Glutamatergic neuron (in vitro differentiated cells): ENCODE measurements at places on chromosomes 5 and 9.

GRCh38 chr9:16499892-16500291 is 370.6 kb downstream of the BNC2 start:
- DNase-seq: no peak

- DNase-seq: no peak
Observed at GRCh38 chr9:35353731-35354365, 136.1 kb upstream of the RUSC2 start.

- no peak for DNase-seq
Observed at GRCh38 chr5:174741352-174741751, 17.0 kb downstream of the MSX2 start.

GRCh38 chr9:90844326-90844725 is 42.7 kb downstream of the SYK start:
- no peak for DNase-seq

GRCh38 chr5:149013796-149014195 is 49.1 kb downstream of the SH3TC2 start:
- no peak for DNase-seq
